Calu3 (cell line): ENCODE measurements at places on chromosomes 12 and 14.

DNA sequence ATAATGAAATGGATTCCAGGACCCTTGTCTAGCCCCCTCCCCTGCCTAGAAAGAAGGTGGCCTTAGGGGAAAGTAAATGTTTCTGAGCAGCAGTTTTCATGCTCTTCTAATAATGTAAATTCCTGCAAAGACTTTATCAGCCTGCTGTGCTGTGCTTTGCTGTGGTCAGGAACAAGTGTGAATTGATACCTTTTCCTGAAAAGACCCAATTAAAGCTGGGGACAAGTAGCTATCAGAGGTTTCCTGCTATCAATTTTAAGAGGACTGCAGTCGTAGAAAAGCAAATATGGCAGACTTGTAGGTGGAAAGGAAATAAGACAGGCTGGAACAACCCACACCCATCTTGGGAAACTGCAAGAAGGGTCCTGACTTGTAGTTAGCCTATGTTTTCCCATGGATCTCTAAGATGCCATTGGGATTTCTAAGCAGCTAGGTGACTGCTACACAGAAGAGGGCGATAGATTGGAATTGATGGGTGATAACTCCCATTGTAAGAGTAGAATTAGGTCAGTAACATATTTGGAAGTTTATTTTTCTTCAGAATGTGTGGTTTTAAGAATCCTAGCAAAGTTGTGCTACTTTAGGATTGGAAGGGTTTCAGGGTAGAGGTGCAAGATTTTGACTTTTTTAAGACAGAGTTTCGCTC, 3.1 kb downstream of the DYNLL1 start:
- DNase-seq, result no peak

DNA sequence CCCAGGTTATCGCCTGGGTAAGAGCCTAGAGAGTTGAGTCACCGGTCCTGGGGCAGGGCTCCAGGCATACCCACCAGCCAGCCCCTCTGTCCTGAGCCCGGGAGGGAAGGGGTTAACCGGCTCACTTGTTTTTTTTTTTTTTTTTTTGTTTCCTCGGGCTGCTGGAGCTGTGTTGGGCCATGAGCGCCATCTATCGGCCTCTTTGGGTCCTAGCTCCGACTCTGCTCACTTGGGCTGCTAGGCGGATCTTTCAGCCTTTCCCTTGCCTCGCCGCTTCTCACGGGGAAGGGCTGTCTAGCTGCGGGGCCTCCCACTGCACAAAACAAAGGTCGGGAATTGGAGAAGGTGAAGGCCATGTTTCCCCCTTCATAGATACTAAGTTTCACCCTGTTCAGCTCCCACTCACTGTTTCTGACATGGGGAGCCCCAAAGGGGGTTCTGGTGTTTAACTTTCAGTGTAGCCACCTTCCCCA, 2.8 kb upstream of the SMUG1 start:
- peak; percentile 85 for DNase-seq

DNA sequence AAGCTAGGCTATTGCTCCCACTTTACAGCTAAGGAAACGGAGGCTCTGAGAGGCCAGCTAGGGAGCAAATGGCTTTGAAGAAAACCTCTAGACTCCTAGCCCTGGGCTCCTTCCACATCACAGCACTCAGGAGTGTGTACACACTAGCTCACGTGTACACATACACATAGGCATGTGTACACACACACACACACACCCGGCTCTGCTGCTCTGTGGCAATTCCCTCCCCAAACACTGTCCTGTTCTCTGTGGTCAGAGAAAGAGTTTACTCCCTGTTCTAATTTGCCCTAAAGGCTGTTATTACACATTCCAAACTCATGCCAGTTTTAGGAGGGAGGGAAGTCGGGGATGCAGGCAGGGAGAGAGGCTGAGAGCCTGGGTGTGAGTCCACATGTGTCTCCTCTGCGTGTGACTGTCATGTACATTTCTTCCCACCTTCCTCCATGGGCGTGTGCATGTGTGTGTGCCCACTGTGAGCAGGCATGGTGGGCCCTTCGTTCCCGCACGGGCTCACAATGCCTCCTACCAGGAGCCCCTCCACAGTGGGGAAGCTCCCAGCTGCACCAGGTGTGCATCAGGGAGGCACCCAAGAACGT, 14.2 kb downstream of the TRPV4 start:
- no peak for DNase-seq

DNA sequence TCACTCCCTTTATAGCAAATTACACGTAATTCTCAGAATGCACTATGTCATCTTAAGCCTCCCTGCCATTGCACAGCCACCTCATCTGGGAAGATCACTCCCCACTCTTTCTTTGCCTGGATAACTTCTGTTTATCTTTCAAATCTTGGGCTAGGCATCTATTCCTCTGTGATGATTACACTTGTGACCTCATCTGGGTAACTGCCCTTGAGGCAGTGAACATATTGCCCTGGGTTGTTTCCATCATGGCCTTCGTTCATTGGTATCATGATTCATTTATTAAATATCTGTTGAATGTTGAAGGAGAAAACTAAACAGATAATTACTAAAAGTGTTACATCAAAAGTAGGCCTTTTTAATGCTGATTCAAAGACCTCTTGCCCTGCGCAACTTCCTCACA, 26.2 kb upstream of the PDE3A start:
- no peak for DNase-seq

GRCh38 chr12:131007031-131007739, 53.5 kb downstream of the ADGRD1 start:
- no peak for DNase-seq

DNA sequence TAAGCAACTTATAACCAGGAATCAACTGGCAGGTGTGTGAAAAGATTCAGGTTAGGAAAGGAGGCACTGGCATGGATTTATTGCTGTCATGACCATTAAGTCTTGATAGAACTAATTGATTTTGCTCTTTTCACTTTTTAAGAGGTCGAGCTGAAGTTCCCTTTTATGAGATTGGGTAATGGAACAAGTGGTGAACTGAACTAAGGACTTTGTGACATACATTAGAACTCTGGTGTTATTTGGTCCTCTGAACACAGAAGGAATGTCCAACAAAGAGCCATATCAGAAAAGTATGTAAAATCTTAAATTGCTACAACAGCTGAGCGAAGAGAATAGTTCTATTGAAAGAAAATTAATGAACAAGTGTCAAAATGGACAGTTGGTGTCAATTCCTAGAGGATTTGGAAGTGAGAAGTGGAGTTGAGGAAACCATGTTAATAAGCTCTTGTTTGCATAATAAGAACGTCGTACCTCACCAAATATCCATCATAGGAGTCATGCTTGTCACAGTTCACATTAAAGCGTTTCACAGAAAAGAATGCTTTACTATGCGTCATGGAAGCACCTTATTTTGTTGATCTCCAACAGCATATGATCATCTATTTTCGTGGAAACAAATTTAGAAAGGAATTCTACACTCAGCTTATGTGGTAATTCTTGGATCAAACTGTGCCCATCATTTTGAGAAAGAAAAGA, 8.4 kb upstream of the MYF6 start:
- no peak for DNase-seq

GRCh38 chr12:79691511-79692248, 916 bp upstream of the PAWR start:
- DNase-seq, result no peak

GRCh38 chr12:31860401-31860800, 98.8 kb upstream of the RESF1 start:
- no peak for DNase-seq

DNA sequence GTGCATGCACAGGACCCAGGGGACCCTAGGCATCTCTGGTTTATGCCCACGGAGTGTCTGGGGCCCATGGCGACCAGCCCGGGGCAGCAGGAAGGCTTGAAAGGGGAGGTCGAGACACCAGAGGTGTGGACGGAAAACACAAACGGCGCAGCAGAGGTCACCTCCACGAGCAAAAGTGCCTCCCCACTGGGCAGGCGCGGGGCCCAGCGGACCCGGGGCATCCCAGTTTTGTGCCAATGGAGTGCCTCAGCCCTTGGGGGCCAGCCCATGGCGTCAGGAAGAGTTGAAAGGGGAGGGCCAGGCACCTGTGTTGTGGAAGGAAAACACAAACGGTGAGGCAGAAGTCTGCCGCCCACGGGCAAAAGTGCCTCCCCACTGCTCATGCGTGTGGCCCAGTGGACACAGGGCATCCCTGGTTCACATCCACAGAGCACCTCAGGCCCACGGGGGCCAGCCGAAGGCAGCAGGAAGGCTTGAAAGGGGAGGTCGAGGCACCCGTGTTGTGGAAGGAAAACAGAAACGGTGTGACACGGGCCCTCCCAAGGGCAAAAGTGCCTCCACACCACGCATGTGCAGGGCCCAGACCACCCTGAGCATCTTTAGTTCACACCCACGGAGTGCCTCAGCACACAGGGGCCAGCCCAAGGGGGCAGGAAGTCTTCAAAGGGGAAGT, 378.8 kb downstream of the ALG10 start:
- no peak for DNase-seq

GRCh38 chr12:46152456-46152855, 116.4 kb downstream of the SLC38A1 start:
- no peak for DNase-seq

DNA sequence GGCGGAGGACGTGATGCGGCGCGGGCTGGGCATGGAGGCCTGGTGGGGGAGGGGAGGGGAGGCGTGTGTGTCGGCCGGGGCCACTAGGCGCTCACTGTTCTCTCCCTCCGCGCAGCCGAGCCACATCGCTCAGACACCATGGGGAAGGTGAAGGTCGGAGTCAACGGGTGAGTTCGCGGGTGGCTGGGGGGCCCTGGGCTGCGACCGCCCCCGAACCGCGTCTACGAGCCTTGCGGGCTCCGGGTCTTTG, 303 bp downstream of the GAPDH start:
- DNase-seq, result no peak

GRCh38 chr12:86572455-86572854, 316.3 kb upstream of the MGAT4C start:
- DNase-seq, result no peak

DNA sequence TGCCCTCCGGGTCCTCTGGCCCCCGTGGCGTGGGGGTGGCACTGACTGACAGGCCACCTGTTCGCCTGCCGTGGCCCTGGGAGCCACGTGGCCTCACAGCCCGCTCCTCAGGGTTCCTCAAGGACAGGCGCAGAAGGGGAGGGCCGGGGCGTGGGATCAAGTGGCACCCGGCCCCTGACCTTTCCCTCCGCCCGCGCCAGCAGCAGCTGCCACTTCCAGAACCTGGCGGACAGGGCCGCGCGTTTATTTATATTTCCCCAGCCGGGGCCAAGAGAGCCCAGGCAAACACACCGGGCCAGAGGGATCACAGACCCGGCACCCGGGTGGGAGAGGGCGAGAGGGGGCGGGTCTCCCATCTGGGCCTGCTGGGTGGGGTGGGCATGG, 92.6 kb downstream of the RFLNA start:
- no peak for DNase-seq

DNA sequence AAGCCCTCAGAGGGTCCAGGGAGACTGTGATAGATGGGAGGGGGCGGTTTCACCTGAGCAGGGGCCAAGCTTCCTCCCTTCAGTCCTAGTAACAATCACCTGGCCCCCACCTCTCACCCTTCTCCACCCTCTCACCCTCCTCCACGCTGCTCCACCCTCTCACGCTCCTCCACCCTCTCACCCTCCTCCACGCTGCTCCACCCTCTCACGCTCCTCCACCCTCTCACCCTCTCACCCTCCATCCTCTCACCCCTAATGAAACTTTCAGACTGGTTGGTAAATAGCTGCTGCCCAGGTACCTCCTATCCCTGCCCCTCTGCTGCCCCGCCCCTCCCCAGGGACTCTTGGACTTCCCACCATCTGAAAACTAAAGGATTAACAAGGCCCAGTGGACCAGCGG, 34.2 kb downstream of the NGB start:
- DNase-seq, result no peak

DNA sequence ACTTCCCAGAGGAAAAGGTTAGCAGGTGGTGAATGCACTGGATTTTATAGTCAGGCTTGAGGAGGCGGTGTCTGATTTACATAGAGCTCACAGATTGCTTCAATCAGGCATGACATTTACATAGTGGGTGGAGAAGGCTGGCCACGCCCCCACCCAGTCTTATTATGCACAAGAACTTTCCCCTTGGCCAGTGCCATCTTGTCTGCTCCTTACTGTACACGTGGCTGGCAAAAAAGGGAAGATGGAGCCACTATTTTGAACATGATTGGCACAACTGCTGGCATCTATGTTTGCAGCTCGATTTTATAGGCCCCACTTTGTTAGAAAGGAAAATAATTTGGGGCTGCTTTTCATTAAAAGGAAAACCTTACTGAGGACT, 10.9 kb upstream of the LGMN start:
- peak; percentile 55 for DNase-seq

- DNase-seq, result peak; percentile 77
These were observed 628 bp upstream of the TSHR start for GRCh38 chr14:80954687-80955299.

DNA sequence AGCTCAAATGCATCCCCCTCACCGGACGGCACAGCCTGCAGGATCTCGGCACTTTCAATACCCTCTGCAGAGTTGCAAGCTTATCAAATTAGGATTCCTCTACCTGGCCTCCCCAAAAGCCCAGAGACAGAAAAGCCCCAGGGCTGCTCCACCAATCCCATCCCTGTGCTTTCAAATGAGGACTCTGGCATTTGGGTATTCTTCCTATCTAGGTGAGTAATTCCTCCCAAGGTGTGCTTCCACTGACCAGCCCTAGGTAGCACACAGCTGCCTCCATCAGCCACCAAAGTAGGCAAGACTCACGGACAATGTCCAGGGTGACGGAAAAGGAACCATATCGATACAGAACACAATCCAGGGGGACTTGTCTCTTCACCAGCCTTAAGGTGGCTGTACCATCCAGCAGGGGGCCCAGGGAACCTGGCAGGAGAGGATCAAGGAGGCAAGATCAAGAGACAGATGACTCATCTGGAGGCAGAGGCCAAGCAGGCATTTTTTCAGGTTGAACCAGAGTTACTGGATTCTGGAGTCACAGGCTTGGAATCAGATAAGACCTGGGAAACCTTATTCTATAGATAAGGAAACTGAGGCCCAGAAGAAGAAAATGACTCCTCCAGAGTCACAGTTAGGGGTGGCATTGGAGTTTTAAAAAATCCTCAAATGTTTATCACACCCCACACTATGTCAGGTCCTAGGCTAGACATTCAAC, 9.9 kb downstream of the PMEL start:
- peak; percentile 90 for DNase-seq

DNA sequence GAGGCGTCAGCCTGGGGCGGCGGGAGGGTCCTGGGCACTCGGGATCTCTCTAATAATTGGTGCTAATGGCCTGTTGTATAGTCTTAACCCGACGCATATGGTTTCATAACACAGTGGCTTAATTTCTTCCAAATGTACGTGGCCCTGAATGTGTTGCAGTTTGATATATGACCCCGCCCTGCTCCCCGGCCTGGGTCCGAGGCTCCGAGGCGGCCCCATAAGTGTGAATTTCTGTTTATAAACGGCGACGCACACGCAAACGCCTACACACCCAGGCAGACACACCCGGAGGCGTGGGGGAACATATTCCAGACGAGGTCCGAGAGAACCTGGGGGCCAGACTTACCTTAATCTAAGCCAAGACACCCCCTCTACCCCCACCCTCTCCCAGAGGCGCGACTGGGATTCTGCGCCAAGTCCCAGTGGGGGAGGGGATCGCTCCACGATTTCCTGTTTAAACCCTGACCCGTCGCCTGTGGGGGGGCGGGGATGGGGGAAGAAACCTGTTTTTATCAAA, 9.7 kb upstream of the HOXC6 start:
- no peak for DNase-seq
